ENCODE measurements at places on chromosomes 6 and 20. TPM values are rescaled to one million over a fixed set of nuclear protein-coding genes. Genes with fewer than 3 reads are reported as not detected.

GRCh38 chr6:43780293-43780692, 10.3 kb downstream of the VEGFA start:
- no peak for DNase-seq

Gene CCN6
- not detected for total RNA-seq

Gene LGSN
- total RNA-seq: not detected

- no peak for DNase-seq
Observed at GRCh38 chr20:43803276-43803675, 76.5 kb upstream of the GTSF1L start.

Gene MLN
- not detected for total RNA-seq

Gene SRC
- total RNA-seq: 16.8 TPM

- no peak for DNase-seq
Observed at GRCh38 chr20:47175493-47175892, 181.0 kb downstream of the ZMYND8 start.

DNA sequence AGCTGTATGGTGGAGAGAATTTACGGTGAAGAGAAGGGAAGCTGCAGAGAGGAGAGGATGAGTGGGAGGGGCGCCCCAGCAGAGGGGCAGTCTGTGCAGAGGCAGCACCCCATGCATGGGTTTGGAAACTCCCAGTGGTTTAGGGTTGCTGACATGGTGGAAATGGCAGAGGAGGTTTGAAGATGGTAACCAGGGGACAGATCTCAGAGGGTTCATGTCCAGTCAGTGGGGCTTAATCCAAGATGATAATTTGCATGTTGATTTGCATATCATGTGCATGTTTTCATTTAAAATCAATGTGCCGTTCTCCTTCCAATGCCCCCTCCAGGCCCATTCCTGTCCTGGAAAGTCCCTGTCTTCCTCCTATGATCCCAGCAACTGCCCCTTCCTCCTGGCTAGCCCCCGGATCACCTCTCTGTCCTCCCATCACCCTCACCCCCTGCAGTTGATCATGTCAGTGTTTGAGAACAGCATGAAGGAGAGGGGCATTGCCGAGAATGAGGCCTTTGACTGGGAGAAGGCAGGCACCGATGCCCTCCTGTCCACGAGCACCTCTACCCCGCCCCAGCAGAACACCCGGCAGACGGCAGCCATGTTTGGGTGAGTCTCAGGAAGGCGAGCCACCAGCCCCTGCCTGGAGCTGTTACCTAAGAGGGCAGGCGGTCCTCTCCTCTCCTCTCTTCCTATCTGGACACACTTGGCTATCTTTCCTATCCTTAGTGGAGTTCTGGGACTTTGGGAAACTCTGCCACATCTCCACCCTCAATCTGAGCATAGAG, 14.3 kb downstream of the TTBK1 start:
- DNase-seq: no peak

GRCh38 chr6:126976253-126976797, 142.1 kb upstream of the RSPO3 start:
- DNase-seq: no peak

DNA sequence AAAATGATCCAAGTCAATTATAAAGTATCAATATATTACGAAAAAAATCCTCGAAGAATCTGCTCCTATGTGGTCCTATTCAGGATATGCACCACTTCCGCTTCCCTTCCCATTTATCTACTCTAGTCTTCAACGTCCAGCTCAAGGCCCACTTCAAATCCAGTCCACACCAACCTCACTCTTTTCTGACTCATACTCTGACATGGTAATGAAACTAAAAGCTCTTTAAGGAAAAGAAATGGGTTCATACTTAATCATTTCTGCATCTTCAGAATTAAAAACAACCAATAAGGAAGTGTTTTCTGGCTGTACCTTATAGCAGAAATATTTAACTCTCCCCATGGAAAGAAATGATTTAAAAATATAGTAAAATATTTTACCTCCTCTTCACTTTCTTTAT, 15.1 kb downstream of the DEK start:
- DNase-seq: no peak

GRCh38 chr6:170296746-170297575, 6.1 kb upstream of the DLL1 start:
- DNase-seq: no peak

Gene WFDC12
- total RNA-seq: not detected

GRCh38 chr6:8315154-8315553, 120.2 kb downstream of the SLC35B3 start:
- no peak for DNase-seq

Gene KCNK5
- 4.8 TPM for total RNA-seq

Gene CST4
- not detected for total RNA-seq

GRCh38 chr20:19654921-19655320, 103.1 kb upstream of the RIN2 start:
- DNase-seq: no peak

Data from omental fat pad (tissue), 4 donors.